ENCODE measurements at places on chromosomes 7 and 10. TPM values are rescaled to one million over a fixed set of nuclear protein-coding genes. Genes with fewer than 3 reads are reported as not detected.

Gene NPY4R
- not detected for total RNA-seq

Gene MOSPD3
- 5.2 TPM for total RNA-seq

Gene SLC26A4
- 6.5 TPM for total RNA-seq

Gene CYP26A1
- total RNA-seq, result 0.44 TPM

Gene TIAL1
- 18.1 TPM for total RNA-seq

Gene NRP1
- 6.5 TPM for total RNA-seq
